Cardiac septum (tissue), 1 donor: ENCODE measurements at places on chromosomes 16 and 17. TPM values are rescaled to one million over a fixed set of nuclear protein-coding genes. Genes with fewer than 3 reads are reported as not detected.

DNA sequence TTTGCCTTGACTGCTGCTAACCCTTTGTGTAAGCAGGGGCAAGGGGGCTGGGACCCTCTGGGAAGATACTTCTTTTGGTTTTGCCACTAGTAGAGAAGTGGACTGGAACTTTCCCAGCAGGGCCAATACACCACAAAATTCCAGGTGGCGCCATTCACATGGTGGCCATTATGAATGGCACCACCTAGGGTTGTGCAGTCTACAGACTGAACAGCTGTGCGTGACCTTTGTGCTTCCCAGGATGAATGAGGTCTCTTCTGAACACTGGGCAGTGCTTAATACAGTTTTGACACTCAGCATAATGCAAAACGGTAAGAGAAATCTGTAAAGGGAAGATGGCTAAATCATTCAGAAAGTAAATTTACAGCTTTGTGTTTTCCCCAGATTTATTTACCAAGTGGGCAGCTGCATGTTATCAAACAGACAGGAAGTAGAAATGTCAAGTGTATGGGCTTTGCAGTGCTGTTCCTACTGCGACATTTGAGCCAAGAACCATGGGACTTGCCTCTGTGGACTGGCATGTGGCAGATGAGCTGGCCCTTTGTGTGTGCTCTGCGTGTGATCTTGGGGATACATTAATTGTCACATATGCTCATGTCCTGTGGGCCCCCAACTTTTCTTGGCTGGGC lies 9.2 kb downstream of the SYT17 start:
- DNase-seq, result no peak

DNA sequence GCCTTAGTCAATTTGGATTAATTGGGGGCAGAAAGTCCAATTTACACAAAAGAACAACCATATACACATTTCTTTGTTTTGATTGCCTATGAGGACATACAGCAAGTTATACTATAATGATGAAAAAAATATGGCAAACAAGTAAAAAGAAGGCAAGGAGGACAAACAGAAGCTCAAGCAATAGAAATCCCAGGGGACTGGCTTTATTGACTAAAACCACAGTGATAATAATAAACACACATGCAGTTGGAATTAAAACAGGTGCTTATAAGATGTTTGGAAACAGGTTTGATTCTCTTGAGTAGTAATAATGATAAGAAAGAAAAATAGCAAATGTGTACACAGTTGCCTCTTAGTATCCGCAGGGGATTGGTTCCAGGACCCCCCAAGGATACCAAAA lies 176.4 kb downstream of the SHISA9 start:
- no peak for DNase-seq

GRCh38 chr17:63370696-63371095 lies 75.4 kb downstream of the CYB561 start:
- no peak for DNase-seq

Gene DNAI2
- total RNA-seq, result not detected

Gene SGCA
- 159 TPM for total RNA-seq

DNA sequence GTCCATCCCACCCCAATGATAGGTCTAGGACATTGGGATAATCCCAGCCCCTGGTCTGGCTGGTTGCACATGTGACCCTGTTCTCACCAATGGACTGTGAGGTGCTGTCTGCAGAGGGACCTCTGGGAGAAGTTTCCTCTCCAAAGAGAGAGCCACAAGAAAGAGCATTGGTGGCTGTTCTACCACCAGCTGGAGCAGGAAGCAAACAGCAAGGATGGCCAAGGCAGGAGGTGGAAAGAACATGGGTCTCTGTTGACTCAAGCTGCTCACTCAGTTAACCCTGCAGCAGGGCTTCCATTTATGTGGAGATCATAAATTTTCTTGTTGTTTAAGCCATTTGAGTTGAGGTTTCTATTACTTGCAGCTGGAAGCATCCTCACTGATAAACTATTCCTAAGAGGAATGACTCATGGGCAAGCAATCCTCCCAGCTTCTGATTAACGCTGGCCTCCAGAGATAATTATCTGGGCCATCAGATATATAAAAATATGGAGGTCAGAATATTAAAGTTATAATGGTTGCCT lies 52.6 kb downstream of the CYB5B start:
- DNase-seq, result no peak

DNA sequence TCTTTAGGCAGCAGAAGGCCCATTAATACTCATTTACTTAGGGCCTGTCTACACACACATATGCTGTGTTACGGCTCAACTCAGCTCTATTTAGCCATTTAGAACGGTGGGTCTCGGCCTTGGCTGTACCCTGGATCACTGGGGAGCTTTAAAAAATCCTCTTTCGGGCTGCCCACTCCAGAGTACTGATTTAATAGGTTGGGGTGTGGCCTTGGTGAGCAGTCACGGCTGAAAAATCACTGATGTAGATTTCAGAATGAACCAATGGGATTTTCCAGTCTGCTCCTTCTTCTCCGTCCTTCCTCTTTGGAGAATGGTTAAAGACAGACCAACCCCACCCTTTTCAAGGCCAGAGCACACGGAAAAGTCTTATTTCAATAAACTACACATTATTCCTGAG lies 223.5 kb downstream of the CCDC182 start:
- no peak for DNase-seq

Gene DLX4
- total RNA-seq, result 0.16 TPM

DNA sequence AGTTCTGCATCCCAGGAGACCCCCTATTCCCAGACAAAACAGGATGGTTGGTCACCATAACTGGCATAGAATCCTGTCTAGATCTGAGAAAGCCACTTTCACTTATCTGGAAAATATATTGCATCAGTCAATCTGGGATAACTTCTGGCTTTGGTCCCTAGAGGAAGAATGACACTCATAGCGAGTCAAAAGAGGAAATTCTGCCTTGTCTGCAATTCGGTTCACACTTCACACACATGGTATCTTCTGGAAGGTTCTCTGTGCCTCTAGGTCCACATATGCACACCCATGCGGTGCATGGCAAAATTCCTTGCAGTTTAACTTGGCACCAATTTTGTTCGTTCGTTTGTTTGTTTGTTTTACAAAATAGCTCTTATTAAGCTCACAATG lies 49.2 kb upstream of the WSCD1 start:
- no peak for DNase-seq

DNA sequence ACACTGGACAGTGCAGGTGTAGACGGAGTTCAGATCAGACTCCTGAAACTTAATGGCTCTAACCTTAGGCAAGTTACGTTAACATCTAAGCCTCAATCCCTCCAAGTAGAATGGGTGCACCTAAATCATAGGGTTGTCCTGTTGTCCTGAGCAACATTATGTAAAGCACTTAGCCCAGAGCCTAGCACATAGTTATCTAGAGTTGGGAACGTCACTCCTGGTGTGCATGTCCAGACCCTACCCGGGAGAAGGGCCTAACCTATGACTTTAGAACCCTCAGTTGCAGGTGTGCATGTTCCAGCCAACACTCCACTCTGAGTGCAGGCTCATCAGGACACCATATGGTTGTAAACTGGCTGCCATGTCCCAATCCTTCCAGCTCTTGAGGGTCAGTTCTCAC lies 26.0 kb downstream of the LIG3 start:
- DNase-seq, result no peak

GRCh38 chr17:77442976-77443747 lies 302.4 kb downstream of the SEC14L1 start:
- DNase-seq, result no peak

Gene DNAAF8
- total RNA-seq, result 0.65 TPM

Gene MYH8
- total RNA-seq, result 0.05 TPM

DNA sequence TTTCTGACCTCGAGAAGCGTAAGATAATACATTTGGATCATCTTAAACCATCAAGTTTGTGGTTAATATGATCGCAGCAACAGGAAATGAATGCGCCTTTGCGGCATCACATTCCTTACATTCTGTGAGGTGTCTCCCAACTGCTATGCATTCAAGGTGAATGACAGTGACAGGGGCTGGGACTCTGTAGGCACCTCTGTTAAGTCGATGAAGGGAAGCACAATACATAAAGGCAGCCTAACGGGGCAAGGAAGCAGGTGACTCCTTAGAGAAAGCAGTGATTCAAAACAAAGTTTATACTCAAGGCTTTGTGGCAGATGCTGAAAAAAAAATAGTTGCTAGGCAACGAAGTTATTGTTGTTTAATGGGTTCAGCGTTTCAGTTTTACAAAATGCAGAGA lies 21.6 kb upstream of the EVPL start:
- DNase-seq, result peak; percentile 41

GRCh38 chr16:88977018-88977811 lies at the start of gene CBFA2T3:
Gene CBFA2T3 (minus strand): TSS chr16:88977207. CDS start chr16:88976807, 400 bp downstream.
- DNase-seq, result peak; percentile 94

- no peak for DNase-seq
These were observed 185.6 kb upstream of the TNRC6C start for GRCh38 chr17:77772899-77773358.

Gene ETV4
- 3.5 TPM for total RNA-seq

Gene GPT2
- total RNA-seq, result 7.3 TPM

DNA sequence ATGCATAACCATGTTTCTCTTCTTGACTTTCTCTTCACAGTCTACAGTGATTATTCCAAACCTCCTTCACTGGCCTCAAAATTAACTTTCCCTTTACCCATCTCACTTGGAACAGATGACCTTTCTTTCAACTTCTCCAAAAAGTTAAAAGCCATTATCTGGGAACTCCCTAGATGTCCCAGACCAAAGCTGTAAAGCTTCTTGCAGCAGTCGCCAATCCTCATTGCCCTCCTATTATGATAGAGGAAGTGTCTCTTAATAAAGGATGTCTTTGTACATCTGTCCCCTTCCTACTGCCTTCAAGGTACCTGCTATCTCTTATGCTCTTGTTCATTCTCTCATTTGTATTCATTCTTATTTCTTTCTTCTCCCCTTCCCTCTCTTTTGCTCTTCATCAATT lies 127.5 kb downstream of the MRTFB start:
- DNase-seq, result no peak

DNA sequence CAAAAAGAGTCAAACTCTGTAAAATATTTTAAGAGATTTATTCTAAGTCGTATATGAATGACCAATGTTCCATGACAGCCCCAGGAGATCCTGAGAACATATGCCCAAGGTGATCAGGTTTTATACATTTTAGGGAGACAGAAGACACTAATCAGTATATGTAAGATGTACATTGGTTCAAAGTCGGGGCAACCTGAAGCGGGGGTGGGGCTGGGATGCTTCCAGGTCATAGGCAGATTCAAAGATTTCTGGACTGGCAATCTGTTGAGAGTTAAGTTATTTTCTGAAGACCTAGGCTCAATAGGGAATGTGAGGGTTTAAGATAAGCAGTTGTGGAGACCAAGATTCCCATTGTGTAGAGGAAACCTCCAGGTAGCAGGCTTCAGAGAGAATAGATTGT lies 20.4 kb upstream of the DHRS7B start:
- no peak for DNase-seq

GRCh38 chr16:75333721-75334163 lies 82.3 kb upstream of the BCAR1 start:
- no peak for DNase-seq

GRCh38 chr17:7997186-7997585 lies 5.2 kb upstream of the GUCY2D start:
- DNase-seq, result no peak

- DNase-seq, result no peak
These were observed 52.5 kb upstream of the DHX40 start for GRCh38 chr17:59512844-59513385.

DNA sequence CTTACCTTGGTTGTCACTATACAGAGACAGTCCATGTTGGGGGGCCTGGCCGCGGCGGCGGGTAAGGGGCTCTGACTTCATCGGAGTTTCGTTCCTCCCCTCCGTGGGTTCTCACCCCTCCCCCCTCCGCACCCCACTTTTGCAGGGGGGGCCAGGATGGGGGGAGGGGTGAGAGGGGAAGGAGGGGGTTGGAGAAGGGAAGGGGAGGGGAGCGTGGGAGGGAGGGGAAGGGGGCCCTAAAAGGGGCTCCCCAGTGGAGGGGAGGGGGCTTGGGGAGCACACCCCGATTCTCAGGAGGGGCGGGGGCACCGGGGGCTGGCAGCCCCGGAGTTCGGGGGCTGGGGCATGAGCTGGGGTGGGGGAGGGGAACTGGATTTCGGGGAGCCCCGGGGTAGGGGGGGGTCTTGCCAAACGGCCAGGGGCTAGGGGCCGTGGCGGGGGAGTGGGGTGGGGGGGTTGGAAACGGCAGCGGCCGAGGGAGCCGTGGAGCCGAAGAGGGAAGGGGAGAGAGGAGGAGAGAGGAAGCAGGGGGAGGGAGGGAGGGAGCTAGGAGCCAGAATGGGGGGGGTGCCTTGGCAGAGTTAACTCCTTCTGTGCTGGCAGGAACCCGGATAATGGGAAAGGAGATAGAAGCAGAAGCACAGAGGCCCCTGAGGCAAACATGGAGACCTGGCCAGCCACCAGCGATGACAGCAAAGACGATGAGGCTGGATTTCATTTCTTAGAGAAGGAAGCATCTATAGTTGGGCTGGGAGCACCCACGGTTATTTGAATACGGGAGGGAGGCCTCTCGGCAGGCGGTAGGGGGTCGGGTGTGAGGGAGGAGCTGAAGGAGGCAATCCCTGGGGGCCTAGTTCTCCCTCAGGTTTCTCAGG lies 2.3 kb downstream of the DLG4 start:
- peak; percentile 78 for DNase-seq

Gene CCL3
- 0.86 TPM for total RNA-seq

GRCh38 chr16:56388209-56388608 lies 37.1 kb downstream of the AMFR start:
- no peak for DNase-seq

GRCh38 chr16:11836650-11837244 lies 14.6 kb downstream of the RSL1D1 start:
- peak; percentile 26 for DNase-seq

- DNase-seq, result peak; percentile 89
These were observed 792 bp downstream of the TMEM231 start for GRCh38 chr16:75555213-75555706.

DNA sequence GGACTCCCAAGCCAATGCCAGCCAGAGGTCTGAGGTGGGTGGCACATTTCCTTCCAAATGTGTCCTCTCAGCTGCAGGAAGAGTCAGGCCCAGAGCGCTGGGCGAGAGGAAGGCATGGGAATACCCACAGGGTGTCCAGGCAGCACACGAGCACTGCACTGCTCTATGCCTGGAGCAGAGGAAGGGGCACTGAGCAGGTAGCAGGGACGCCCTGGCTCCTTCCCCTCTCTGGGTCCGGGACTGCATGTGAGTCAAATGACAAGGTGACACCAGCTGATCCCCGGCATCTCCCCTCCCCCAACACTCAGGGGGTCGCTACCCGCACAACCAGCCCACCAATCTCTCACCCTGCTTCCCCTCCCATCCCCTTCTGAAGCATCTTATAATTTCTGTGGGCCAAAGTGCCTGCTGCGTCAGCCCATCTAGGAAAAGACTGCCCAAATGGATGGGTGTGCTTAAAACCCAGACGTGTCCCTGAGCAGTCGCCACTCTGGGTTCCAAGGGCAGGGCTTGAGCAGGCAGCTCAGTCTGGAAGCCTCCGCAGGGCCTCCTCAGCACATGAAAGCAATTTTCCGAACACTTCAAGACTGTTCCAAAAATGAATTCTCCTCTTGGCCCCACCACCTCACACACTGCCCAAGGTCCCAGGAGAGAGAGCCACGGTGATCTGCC lies 12.0 kb upstream of the BCAR1 start:
- no peak for DNase-seq

Gene MNT
- total RNA-seq, result 12.9 TPM
